Thymus (tissue), 14 donors: ENCODE measurements at places on chromosomes 3 and 15.

DNA sequence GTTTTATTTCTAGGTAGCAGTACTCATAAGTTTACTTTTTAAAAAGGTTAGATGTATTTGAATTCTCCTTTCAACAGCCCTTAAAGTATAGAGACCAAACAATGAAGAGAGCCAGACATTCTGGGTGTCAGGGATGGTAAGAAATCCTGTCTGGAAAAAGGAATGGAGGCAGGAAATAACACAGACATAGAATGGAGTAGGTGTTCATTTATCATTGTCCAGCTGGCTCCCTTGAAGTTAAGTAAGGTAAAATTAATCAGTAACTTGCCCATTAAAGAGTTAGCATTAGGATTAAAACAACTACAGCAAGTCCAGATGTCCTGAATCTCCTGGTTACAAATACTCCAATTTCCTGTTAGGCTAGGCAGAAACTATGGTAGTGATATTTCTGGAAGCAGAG is 13.5 kb upstream of the SUCNR1 start:
- DNase-seq = no peak

DNA sequence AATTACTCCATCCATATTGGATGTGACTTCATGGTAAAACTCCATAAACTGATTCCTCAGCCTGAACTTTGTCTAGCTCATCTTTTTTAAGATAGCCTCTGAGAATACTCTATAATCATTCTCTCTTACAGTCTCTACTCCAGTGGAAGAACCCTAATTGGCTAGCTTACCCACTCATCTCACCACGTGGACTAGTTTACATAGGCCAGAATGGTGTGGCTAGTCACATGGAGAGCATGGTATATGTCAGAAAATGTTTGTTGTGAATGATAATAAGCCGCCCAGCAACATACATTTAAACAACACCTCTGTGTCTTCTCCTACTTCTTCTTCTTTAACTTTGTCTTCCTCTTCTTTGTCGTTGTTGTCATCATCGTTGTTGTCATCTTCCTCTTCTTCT is 389.2 kb upstream of the LRRC3B start:
- DNase-seq = no peak

DNA sequence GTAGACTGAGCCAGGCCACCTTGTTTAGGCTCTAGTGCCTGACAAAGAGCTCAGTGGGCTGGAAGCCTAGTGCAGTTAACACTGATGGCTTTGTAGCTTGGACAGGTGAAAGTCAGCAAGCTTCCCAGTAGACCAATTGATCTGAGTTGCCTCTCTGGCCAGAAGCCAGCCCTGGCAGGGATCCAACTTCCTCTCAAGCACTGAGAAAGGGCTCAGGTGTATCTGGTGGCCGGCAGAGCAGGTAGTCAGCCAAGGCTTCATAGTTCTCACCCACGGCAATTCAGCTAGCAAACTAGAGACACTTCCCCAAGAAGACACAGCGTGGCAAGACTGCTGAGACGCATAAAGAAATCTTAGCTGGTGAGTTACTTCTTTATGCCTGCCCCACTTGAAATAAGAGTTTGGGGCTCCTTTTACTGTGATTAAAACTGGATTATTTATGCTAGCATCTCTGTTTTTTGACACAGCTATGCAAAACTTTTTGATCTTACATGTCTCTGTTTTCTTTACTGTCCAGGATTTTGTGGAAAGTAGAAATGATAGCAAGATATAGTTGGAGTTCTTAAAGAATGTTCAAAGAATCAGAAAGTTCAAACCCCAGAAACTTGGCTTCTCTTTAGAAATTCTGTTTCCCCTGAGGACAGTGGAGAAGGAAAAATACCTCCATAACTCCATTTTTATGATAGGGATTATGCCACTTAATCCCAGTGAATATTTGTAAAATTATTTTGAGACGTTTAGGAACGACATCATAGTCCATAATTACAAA is 8.4 kb upstream of the CA12 start:
- DNase-seq = no peak

GRCh38 chr3:175073219-175073905 is 214.2 kb downstream of the NAALADL2 start:
- no peak for DNase-seq

GRCh38 chr3:28053759-28054158 is 187.7 kb upstream of the CMC1 start:
- no peak for DNase-seq

DNA sequence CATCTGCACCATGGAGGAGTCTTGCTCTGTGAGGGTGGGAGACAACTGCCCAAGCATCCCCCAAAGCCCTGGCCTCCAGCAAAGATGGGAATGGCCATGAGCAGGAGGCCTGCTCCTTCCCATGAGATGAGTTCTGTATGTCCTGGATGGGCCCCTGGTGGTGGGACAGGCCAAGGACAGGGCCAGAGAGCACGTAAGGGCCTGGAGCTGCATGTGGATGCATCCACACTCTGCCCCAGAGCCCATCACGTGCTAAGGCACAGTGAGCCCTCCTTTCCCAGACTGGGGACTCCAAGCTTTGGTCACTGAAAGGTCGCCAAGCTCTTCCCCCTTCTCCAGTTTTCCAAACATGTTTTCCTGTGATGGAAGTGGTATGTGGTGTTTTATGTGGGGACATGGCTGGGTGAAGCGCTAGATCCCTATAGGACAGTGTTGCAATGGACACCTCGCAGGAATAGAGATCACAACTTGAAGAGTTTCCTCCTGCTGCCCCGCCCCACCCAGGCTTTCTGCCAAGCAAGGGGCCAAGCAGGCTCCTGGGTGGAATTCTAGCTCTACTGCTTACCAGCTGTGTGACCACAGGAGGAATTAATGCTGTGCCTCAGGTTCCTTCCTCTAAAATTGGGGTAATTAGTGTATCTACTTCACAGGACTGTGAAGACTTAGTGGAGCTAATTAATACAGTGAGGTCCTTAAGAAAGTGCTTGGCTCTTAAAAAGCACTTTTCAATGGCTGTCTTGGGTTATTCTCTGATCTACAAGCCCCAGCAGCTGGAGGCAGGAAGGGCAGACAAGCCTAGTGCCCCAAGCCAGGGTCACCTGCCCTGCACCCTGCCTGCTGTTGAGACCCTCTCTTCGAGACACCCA is 106.4 kb upstream of the RPL32 start:
- no peak for DNase-seq

DNA sequence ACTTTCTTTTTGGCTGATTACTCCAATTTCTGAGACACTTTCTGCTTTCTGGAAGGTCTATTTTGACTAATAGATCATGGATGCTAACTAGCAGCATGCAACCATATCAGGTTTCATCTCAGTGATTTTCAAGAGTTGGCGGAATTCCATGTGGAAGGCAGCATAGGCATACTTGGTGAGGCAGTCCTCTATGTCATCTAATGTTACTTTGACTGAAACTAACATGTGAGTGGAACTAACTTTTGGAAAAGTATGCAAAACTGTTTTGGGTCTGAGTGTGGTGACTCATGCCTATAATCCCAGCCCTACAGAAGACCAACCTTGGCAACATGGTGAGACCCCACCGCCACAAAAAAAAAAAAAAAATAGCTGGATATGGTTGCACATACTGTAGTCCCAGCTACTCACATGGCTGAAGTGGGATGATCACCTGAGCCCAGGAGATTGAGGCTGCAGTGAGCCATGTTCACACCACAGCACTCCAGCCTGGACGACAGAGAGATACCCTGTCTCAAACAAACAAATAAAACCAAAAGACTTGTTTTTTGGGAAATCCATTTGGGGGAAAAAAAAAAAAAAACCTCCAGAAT is 1033.7 kb downstream of the ROBO1 start:
- no peak for DNase-seq

DNA sequence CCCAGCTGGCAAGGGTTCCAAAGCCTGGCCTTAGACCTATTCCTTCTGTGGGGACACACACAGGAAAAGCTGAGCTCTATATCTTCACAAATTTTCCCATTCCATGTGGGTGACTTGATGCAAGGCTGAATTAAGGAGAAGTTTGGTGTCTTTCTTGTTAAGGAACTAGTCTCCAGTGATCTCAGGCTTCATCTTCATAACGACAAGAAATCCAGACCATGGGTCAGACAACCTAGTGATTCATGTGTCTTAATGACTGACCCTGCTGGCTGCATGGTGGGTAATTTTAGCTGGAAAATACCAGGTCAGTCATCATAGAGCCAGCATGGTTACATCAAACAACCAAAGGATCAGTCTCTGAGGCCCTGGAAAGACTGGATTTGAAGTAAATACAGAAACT is 112.7 kb upstream of the SLC4A7 start:
- DNase-seq = no peak

GRCh38 chr15:74815121-74815934 is 2.7 kb downstream of the LMAN1L start:
- DNase-seq = no peak

GRCh38 chr3:185153861-185154629 is 1.2 kb upstream of the C3orf70 start:
- DNase-seq = no peak

- peak; percentile 89 for DNase-seq
Measured at GRCh38 chr3:50567386-50568167, at the start of gene C3orf18. TSS of gene C3orf18 (minus strand) at chr3:50567747. CDS start at chr3:50565699, 2,048 bp downstream.

- DNase-seq = no peak
Measured at GRCh38 chr3:140135461-140135860, 200.5 kb downstream of the CLSTN2 start.

DNA sequence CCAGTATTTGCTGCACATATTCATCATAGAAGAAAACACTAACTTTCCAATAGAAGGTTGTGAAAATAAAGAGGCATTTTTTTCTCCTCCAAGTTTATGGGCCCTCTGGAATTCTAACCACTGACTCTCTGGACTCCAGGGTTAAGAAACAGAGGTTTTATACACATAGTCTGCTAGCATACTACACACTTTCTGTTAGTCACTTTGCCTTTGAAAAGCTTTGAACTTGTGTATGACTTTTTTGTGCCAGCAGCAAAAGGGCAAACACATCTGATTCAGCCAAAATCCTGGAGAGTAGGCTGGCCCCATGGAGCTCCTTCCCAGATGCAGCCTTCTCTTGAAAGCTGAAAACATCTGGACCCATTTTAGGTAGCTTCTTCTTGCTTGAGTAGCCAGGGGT is 6.2 kb downstream of the ZIC4 start:
- DNase-seq = no peak

- no peak for DNase-seq
Measured at GRCh38 chr3:135970506-135971116, 5.1 kb downstream of the PPP2R3A start.

- DNase-seq = no peak
Measured at GRCh38 chr3:71351403-71352149, 232.0 kb downstream of the FOXP1 start.

DNA sequence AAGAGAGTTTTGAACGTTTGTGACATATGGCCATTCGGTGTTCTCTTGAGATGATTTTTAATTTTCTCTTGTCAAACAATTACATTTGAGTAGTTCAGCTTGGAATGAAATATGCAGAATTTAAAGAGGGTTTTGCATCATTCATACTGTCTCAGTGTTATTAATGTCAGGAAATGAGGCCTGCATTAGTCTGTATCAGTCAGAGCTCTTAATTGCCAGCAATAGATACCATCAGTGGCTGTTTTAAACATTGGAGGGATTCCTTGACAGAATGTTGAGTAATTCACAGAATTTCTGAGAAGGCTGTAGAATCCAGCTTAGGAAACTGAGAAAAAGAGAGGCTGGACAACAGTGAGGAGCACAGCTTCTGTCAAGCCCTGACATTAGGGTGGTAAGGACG is 722.0 kb downstream of the NR2F2 start:
- no peak for DNase-seq

GRCh38 chr3:13309004-13309403 is 111.1 kb downstream of the NUP210 start:
- DNase-seq = no peak

- peak; percentile 36 for DNase-seq
Measured at GRCh38 chr3:68893600-68894239, 38.6 kb downstream of the TAFA4 start.

DNA sequence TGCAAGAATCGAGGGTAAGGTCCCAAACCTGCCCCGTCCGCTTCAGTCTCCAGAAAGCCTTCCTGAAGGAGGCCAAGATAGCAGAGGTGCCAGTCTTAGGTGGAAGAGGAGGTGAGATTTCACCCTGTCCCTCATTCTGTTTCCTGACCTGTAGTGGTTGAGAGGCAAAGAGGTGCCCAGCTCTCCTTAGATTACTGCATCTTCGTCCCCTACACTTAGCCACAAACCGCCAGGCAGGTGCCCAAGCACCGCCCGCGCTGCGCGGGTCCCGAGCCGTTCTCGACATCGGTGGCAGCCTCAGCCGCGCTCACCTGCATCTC is 23.8 kb upstream of the POLG start:
- DNase-seq = no peak

DNA sequence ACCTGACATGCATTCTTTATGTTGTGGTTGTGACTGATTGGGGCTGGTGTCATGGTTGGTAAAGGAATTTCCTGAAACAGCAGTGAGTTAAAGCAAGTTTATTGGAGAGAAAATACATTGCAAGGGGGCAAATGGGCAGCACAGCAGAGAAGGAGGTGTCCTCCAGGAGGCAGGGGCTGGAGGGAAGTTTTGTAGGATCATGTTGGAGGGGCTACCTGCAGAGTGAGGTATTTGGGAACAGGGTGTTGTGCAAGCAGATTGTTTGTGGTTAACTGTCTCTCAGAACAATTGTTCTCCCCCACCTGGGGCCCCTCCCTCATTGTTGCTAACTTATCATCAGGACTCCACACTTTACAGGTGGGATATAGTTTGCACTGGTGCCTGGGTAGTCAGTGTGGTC is 196.0 kb downstream of the NSUN3 start:
- no peak for DNase-seq

DNA sequence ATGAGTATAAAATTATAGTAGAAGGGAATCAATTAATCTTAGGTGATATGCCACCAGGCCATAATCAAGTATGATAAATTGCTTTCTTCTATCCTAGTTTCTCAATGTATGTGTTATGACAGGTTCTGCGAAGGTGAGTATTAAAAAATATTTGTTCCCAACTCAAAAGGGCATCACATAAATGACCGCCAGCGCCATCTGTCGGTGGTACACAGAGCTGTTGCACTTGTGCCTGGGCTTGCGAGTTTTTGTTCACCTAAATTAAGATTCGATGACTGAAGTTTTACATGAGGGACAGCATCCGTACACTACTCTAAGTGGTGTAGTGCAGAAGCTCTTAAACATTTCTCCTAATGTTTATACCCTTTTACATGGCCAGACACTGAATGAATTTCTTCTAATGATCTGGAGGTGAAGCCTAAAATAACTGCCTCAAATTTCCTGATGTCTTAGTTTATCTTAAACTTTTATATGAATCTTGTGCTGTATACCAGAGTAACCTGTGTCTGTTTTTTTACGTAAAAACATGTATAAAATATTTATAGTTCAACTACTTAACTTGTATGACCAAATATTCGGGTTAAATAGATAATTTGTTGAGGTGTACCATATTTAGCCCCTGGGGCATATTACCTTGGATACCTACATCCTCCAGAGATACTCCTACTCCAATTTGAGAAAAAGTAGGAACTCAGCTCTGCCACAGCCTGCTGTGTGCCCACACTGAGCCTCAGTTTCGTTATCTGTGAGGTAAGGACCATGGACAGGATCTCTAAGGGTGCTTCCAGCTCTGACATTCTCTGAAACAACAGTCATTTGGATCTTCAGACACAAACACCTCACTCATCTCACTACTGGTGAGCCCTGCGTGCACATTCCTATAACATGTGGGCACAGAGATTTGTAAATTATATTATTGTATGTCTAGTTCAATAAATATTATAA is 365.6 kb downstream of the MAGI1 start:
- DNase-seq = no peak
